ENCODE measurements at places on chromosomes 3 and 15. TPM values are rescaled to one million over a fixed set of nuclear protein-coding genes. Genes with fewer than 3 reads are reported as not detected.

Gene CHRNA5
- total RNA-seq = 2.6 TPM

Gene MUSTN1
- total RNA-seq = not detected

Gene NEK10
- total RNA-seq = 0.72 TPM

Gene UROC1
- not detected for total RNA-seq

Gene CAPN3
- 0.43 TPM for total RNA-seq

Gene PSTPIP1
- 0.72 TPM for total RNA-seq

Gene ZNF80
- total RNA-seq = not detected

Gene AGBL1
- total RNA-seq = not detected

Gene XCR1
- not detected for total RNA-seq

Gene FSTL1
- total RNA-seq = 47.3 TPM

Gene FRG2C
- total RNA-seq = not detected

Gene TRAK1
- 38.3 TPM for total RNA-seq

Data from tracheal epithelial cell (primary cell).